ENCODE measurements at places on chromosomes 16 and 17. TPM values are rescaled to one million over a fixed set of nuclear protein-coding genes. Genes with fewer than 3 reads are reported as not detected.

ACE gene
- total RNA-seq: 7.0 TPM

KRT33A gene
- not detected for total RNA-seq

C16orf92 gene
- total RNA-seq: not detected

TBC1D26 gene
- 0.08 TPM for total RNA-seq

KRTAP4-5 gene
- not detected for total RNA-seq

KRTAP17-1 gene
- not detected for total RNA-seq

STX1B gene
- total RNA-seq: not detected

- no peaks in the 10 kb centered on the region for H3K4me1 ChIP-seq
- ATAC-seq: no peak
- no peak overlapping the region for H3K4me3 ChIP-seq
Observed at GRCh38 chr17:76046064-76046463, 19.0 kb upstream of the EVPL start.

GRCh38 chr16:89491238-89491869 is 993 bp upstream of the ANKRD11 start:
- H3K4me3 ChIP-seq: peak overlapping the region; percentile 86
- ATAC-seq: no peak
- H3K27ac ChIP-seq: peak overlapping the region; percentile 94
- peaks cover 10% of the 10 kb centered on the region for H3K36me3 ChIP-seq
- H3K4me1 ChIP-seq: peaks cover 2% of the 10 kb centered on the region
- no peaks in the 10 kb centered on the region for H3K27me3 ChIP-seq

GRCh38 chr16:25064937-25065336 is 46.6 kb upstream of the LCMT1 start:
- peak overlapping the region; percentile 22 for H3K27ac ChIP-seq
- no peak overlapping the region for H3K4me3 ChIP-seq
- no peaks in the 10 kb centered on the region for H3K36me3 ChIP-seq
- H3K4me1 ChIP-seq: no peaks in the 10 kb centered on the region
- no peak for ATAC-seq

DNA sequence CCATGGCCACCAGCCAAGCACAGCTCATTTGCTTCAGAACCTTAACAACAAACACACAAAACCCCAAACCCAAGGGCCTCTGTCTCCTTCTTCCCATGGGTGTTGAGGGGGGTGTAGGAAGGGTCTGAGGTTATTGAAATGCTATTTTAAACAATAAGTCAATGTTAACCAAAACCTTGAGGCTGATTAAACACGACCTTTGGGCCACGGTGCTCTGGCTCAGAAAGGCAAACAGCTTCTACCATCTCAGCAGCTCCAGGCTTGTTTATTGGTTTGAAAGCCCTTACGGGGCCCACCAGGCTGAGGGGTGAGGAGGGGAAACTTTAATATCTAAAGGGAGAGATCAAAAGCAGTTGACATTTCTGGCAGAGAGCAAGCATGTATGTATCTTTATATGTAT is 185.7 kb upstream of the IRX6 start:
- H3K4me3 ChIP-seq: no peak overlapping the region
- H3K4me1 ChIP-seq: no peaks in the 10 kb centered on the region
- no peak for ATAC-seq
- H3K36me3 ChIP-seq: no peaks in the 10 kb centered on the region
- no peak overlapping the region for H3K27ac ChIP-seq

DNA sequence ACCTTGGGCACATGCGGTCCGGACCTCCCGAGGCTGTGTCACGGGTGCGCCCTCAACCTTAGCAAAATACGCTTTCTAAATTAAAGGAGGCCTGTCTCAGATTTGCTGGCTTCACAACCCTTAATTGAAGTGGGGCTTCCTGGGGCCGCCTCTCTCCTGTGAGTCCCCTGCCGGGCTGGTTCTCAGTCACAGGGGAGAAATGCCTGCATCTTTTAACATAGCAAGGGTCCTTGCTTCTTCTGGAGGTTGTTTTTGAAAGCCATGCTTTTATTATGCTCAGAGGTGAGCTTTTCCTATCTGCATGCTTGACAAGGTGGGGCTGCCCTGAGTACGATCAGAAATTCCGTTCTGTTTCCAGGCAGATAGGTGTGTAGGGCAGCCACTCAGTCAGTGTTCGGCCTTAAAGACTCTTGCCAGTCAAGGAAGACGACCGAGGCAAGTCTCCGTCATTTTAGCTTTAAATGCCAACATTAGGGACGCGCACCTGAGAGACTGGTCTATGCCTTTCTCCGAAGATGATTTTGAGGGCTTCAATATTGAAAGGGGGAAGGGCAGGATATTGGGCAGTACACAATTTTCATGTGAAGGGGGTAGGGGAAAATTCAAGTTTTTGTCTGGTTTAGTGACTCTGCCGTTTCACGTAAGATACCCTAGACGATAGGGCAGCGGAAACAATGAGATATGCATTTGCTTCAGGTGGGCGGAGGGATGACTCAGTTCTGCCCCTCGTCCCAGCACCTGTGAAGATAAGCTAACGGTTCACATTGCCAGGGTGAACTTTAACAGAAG is 5.5 kb upstream of the SLC7A5 start:
- no peak for ATAC-seq
- no peaks in the 10 kb centered on the region for H3K36me3 ChIP-seq
- no peak overlapping the region for H3K27ac ChIP-seq
- H3K4me1 ChIP-seq: peaks cover 7% of the 10 kb centered on the region
- H3K4me3 ChIP-seq: no peak overlapping the region
- peaks cover 55% of the 10 kb centered on the region for H3K27me3 ChIP-seq

DNA sequence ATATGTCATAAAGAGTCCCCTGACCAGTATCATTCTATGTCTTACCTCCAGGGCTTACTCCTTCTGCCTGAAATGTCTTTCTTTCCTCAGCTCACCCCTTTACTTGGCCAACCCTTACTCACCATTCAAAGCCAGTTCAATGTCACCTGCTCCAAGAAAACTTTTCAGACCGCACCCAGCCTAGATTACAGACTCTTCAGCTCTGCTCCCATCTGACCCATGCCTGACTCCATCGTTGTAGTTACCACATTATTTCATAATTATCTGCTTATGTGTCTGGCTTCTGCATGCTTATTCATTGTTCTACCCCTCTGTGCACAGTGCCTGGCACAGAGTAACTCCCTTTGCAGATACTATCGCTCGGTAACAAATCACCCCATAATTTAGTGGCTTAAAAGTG is 62.5 kb upstream of the TOB1 start:
- peaks cover 51% of the 10 kb centered on the region for H3K4me1 ChIP-seq
- H3K27me3 ChIP-seq: no peaks in the 10 kb centered on the region
- no peak for ATAC-seq
- H3K36me3 ChIP-seq: no peaks in the 10 kb centered on the region

DNA sequence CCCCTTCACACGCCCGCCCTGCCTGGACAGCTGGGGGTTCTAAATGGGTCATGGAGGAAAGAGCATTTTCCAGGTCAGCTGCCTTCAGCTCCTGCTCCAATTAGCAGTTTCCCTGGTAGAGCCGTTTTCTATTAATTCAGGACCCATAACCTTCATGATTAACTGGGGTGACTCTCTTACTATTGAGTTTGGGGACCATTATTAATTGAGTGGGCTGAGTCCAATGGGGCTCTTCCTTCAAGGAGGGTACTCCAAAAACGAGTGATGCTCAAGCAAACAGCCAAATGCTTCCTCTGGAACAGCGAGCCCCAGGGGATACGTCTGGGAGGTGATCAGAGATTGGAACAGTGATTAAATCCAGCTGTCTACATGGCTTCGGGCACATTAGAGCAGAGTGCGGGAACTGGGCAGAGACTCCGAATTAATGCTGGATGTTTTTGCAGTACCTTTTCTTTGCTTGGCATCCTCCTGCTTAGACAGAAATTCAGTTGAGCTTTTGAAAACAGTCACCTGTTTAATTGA is 68.1 kb upstream of the CACNG3 start:
- H3K27ac ChIP-seq: no peak overlapping the region
- H3K4me1 ChIP-seq: no peaks in the 10 kb centered on the region
- H3K36me3 ChIP-seq: no peaks in the 10 kb centered on the region
- H3K27me3 ChIP-seq: no peaks in the 10 kb centered on the region
- no peak for ATAC-seq

GRCh38 chr17:68640242-68640989 is 39.2 kb upstream of the FAM20A start:
- no peak for ATAC-seq
- peaks cover 5% of the 10 kb centered on the region for H3K27me3 ChIP-seq
- H3K27ac ChIP-seq: no peak overlapping the region
- no peaks in the 10 kb centered on the region for H3K4me1 ChIP-seq
- no peaks in the 10 kb centered on the region for H3K36me3 ChIP-seq

GRCh38 chr17:58051468-58051867 is 31.8 kb upstream of the DYNLL2 start:
- no peak overlapping the region for H3K4me3 ChIP-seq
- H3K27me3 ChIP-seq: no peaks in the 10 kb centered on the region
- H3K4me1 ChIP-seq: no peaks in the 10 kb centered on the region
- ATAC-seq: no peak

GRCh38 chr17:20791626-20792025 is 212.1 kb downstream of the CDRT15L2 start:
- H3K36me3 ChIP-seq: no peaks in the 10 kb centered on the region
- H3K27ac ChIP-seq: no peak overlapping the region
- no peak overlapping the region for H3K4me3 ChIP-seq
- peaks cover 6% of the 10 kb centered on the region for H3K27me3 ChIP-seq

DNA sequence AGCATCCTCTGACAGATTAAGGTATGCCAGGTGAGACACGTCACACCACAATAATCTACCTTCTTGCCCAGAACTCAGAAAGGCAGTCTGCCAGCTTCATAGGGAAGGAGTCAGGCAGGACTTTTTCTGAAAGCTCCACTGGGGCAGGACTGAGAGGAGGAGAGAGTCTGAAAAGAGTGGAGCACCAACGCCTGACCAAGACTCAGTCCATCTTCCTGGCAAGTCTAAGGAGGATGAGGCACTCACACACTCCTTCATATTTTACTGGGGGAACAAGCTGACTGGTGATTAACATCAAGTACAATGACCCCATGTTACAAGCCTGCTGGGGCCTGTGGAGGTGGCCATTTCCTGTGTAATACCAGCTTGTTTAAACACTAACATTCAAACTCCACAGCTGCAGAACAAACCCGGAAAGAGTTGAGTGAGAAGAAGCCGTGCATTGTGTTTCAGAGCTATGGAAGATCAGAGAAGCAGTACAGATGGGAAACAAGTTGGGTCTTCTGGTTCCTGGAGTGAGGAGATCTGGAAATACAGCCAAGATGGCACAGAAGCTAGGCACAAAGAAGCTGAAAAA is 122.4 kb downstream of the HIC1 start:
- H3K4me1 ChIP-seq: peaks cover 100% of the 10 kb centered on the region
- H3K27me3 ChIP-seq: no peaks in the 10 kb centered on the region
- H3K27ac ChIP-seq: peak overlapping the region; percentile 89
- no peak overlapping the region for H3K4me3 ChIP-seq

- H3K27me3 ChIP-seq: no peaks in the 10 kb centered on the region
- no peaks in the 10 kb centered on the region for H3K36me3 ChIP-seq
- H3K4me1 ChIP-seq: peaks cover 10% of the 10 kb centered on the region
- no peak overlapping the region for H3K4me3 ChIP-seq
Observed at GRCh38 chr17:70138291-70138865, 31.0 kb upstream of the KCNJ2 start.

DNA sequence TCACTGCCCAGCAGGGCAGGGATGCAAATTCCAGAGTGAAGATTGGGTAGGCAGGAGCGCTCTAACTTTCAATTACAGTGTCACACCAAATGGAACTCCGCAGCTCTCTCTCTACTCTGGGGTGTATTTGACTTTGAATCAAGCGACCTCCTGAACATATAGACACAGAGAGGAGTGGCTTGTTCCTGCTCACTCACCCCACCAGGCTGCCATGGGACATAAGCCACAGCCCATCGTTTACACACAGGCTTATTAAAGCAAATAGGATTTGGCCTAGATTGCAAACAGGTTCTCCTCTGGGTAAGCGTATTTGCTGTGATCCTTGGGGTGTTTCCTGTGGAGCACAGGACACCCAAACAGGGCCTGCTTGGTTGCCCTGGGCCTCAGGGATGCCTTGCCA is 281.6 kb upstream of the CCL2 start:
- no peak for ATAC-seq
- no peak overlapping the region for H3K4me3 ChIP-seq
- peaks cover 49% of the 10 kb centered on the region for H3K27me3 ChIP-seq
- H3K27ac ChIP-seq: no peak overlapping the region
- no peaks in the 10 kb centered on the region for H3K4me1 ChIP-seq

GRCh38 chr16:55207693-55208428 is 116.1 kb upstream of the IRX6 start:
- no peak overlapping the region for H3K4me3 ChIP-seq
- no peak for ATAC-seq
- no peak overlapping the region for H3K27ac ChIP-seq
- no peaks in the 10 kb centered on the region for H3K36me3 ChIP-seq
- H3K27me3 ChIP-seq: peaks cover 15% of the 10 kb centered on the region

- H3K36me3 ChIP-seq: peaks cover 9% of the 10 kb centered on the region
- H3K4me1 ChIP-seq: no peaks in the 10 kb centered on the region
- H3K4me3 ChIP-seq: no peak overlapping the region
- peak overlapping the region; percentile 43 for H3K27ac ChIP-seq
- ATAC-seq: no peak
Observed at GRCh38 chr17:49756323-49757150, 7.4 kb downstream of the FAM117A start.

DNA sequence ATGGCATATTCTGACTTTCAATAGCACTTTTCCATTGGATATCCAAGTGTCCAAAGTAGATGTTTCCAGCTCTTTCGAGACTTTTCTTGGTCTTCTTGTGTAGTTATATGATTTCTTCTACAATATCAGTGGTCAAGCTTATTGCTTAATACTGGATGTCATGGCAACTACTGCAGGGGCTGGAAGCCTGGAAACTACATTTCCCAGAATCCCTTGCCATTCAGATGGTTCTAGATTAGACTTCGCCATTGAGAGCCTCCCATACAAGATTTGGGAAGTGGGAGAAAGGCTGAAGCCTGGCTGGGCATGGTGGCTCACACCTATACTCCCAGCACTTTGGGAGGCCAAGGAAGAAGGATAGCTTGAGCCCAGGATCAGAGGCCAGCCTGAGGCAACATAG is 153.6 kb downstream of the C16orf95 start:
- H3K4me3 ChIP-seq: no peak overlapping the region
- peaks cover 46% of the 10 kb centered on the region for H3K27me3 ChIP-seq
- ATAC-seq: no peak

- H3K27me3 ChIP-seq: no peaks in the 10 kb centered on the region
- peak overlapping the region; percentile 80 for H3K4me3 ChIP-seq
- H3K36me3 ChIP-seq: no peaks in the 10 kb centered on the region
- peak overlapping the region; percentile 68 for H3K27ac ChIP-seq
Observed at GRCh38 chr17:28812748-28813377, 29.7 kb downstream of the FAM222B start.

- H3K36me3 ChIP-seq: no peaks in the 10 kb centered on the region
- H3K27ac ChIP-seq: no peak overlapping the region
- no peak overlapping the region for H3K4me3 ChIP-seq
Observed at GRCh38 chr17:7266784-7267183, 4.5 kb upstream of the CLDN7 start.

GRCh38 chr17:50532452-50533024 is at the start of gene EPN3:
EPN3 (plus strand) TSS chr17:50532735; CDS start chr17:50536557, 3,822 bp downstream.
- H3K27me3 ChIP-seq: peaks cover 70% of the 10 kb centered on the region
- no peak for ATAC-seq
- no peak within 1 kb of the TSS for H3K4me3 ChIP-seq
- H3K36me3 ChIP-seq: no peaks in the 10 kb centered on the region
- no peak within 1 kb of the TSS for H3K27ac ChIP-seq

GRCh38 chr16:61968242-61969076 is 67.8 kb downstream of the CDH8 start:
- no peak overlapping the region for H3K27ac ChIP-seq
- H3K27me3 ChIP-seq: no peaks in the 10 kb centered on the region
- no peaks in the 10 kb centered on the region for H3K36me3 ChIP-seq
- no peaks in the 10 kb centered on the region for H3K4me1 ChIP-seq

Measured in gastroesophageal sphincter (tissue), 4 donors.